ENCODE measurements at places on chromosomes 4 and X.

DNA sequence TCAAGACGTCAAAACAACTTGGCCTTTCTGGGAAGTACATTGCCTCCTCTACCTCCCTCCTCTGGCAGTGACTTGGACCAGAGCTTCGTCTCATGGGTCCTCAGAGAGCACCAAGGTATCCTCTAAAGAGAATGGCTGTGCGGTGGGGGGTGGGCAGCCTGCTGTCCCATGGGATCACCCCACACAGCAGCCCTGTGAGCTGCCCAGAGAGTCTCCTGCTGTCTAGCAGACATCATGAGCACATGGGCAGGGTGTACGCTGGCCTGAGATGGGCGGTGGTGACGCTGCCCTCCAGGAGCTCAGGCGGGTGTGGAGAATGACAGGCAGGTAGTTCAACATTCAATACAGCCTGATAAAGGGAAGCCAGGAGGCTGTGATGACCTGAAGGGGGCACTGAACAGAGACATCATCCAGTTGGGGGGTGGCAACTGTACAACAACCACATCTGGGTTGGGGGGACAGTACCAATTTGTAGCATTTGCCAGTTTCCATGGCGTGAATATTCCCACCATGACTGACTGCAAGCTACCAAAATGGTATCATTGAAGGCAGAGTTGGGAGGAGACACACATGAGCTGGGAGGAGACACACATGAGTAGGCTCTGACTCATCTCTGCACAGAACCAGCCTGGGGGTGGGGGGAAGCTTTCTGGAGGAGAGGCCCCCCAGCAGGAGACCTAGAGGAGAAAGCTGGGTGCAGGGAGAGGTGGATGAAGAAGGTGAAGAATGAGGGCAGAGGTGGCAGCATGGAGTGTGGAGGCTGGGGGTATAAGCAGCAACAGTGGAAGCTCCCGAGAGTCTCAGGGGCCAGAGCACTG is 35.9 kb downstream of the C4orf50 start:
- no peak for DNase-seq

- DNase-seq, result peak; percentile 73
Observed at GRCh38 chr4:24594887-24595286, 10.5 kb upstream of the DHX15 start.

DNA sequence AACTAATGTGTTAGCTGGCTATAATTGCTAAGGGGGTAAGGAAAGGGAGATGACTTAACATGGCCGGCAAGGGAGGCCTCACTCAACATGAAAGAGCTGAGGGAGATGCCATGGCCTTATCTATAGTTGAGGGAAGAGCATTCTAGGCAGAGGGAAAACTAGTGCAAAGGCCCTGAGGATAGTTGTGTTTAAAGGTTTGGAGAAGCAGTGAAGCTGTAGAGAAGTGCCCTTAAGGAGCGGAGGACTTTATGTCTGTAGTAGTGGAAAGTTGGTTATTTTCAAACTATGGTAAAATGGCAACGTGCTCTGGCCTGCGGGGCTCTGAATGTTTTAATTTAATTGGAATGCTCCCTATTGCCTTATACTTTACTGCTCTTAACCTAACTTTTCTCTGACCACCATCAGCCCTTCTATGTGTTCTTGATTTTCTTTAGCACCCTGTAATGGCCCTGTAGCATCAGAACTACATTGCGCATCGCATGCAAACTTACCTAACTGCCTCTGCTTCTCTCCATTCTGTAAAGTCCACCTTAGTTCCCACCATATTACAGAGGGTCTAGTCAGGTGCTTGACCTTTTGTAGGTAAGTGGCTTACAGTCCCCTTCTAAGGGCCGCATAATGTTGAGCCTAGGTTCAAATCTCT is 35.8 kb downstream of the ERVMER34-1 start:
- no peak for DNase-seq

GRCh38 chrX:121746105-121746504 is 698.7 kb downstream of the GLUD2 start:
- no peak for DNase-seq

DNA sequence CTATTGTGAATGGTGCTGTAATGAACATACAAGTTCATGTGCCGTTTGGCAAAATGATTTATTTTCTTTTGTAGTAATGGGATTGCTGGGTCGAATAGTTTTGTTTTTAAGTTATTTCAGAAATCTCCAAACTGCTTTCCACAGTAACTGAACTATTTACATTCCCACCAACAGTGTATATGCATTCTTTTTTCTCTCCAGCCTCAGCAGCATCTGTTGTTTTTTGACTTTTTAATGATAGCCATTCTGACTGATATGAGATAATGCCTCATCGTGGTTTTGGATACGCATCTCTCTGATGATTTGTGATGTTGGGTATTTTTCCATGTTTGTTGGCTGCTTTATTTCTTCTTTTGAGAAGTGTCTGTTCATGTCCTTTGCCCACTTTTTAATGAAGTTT is 246.3 kb upstream of the ADGRL3 start:
- no peak for DNase-seq

DNA sequence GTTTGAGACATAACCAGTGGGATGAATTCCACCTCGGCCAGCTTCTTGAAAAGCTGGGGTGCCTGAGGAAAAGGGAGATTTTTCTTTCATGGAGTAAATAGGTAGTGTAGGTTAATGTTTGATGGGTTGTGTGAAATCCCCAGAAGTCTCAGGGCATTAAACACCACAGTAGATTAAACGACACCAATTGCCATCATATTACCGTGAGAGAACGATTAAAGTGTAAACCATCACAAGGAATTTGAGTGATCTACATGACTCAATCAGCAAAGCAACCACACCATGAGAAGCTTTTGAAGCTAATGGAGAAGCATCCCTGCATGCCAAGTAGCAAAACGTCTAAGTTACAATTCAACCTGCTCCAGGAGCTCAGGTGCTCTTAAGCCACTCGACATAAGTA is 322.5 kb upstream of the GATB start:
- no peak for DNase-seq

GRCh38 chr4:32396507-32397070 is 1676.4 kb downstream of the PCDH7 start:
- no peak for DNase-seq

- no peak for DNase-seq
Observed at GRCh38 chr4:172978848-172979247, 189.8 kb upstream of the GALNT7 start.

- no peak for DNase-seq
Observed at GRCh38 chr4:160580581-160580980, 1477.7 kb downstream of the RAPGEF2 start.

DNA sequence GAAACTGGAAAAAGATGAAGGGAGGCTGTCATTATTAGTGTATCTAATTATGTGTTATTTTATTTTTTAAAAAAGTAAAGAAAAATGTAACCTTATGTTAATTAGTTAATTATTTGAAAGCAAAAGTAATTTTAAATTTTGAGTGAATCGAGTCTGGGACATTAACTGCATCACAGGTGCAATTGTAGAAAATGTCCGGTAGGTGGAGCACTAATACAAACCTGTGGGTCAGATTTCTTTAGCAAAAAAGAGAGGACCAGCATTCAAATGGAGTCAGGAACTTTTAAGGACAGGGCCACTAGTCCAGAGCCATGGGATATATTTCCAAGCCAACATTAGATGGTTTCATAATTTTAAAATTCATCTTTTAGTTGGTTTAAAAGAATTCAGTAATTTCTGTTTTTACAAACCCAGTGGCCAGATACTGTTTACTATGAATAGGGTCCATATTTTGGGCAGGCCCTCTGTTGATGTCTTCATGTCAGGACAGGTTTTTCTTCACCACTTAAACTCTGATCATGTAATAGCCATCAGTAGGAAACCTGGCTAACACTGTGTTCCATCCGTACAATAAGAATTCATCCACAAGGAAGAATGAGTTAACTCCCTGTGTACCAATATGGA is 27.2 kb downstream of the BST1 start:
- peak; percentile 64 for DNase-seq

- no peak for DNase-seq
Observed at GRCh38 chrX:13128104-13128503, 83.7 kb upstream of the FAM9C start.

DNA sequence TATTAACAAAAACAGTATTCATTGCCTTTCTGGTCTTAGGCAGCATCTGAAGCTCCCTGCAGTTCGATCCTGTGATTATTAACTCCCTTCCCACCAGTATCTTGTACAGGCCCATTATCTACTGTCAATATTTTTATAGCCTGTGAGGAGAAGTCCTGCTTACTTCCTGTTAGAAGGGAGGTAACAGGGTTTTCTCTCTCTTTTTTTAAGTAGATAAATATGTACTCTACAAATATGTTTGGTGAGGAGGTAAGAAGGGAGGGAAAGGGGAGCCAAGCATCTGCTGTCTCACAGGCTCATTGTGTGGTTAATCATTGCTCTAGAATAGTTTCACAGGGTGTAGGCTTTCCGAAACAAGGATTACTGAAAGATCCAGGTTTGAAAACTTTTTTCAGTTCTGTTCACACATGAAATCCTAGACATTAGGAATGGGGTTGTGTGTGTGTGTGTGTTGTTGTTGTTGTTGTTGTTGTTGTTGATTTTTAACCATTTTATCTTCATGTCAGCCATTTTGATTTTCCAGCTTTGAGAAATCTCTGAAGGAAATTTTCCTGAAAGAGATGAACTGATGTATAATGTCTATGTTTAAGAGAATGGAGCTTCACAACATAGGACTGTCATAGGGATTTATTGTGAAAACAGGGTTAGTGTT is 14.2 kb downstream of the ATOH1 start:
- DNase-seq, result no peak

DNA sequence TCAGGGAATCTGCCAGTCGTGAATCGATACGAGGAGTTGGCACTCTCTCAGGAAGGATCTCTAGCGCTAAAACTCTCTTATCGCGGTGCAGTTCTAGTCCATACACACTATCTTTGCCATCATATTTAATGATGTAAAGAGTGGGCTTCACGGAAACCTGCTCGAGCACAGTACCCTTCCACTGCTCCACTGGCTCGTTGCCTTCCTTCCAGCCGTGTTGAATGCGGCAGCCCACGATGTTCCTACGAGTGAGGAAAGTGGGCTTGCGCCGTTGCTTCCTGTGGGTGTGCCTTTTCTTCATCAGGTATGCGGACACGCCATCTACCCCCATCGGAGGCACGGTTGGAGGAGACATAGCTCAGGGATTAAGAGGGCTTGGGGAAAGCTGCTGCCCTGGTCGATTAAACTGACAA is 661 bp downstream of the SPIN4 start:
- peak; percentile 41 for DNase-seq

DNA sequence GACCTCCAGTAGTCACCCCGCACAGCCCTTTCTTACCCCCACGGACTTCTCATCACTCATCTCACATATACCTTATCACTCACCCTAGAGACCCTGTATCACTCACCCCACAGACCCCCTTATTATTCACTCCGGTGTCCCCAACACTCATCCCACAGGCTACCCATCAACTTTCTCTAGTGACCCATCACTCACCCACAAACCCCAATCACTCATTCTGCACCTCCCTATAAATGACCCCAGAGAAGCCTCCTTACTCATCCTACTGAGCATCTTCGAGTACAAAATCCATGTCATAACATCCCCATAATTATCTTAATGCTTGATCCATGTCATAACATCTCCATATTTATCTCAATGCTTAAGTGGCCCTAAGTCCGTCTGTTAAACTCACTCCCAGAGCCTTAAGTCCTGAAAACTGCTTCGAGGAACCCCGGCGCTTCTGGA is 934 bp downstream of the ZNF41 start:
- no peak for DNase-seq

DNA sequence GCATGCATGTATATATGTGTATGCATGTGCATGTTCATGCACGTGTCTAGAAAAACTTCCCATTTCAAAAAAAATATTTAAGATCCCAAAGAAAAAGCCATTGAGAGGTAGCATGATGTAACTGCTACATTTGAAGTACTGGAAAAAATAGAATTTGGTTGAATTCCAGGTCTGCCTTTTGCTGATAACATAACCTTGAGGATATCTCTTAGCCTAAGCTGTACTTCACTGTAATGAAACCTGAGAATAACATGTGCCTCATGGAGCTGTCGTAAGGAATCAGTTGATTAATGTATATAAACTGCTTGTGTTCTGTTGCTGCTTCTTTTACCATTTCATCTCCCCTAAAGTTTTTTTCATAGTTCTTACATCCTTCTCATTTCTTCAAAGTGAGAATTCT is 351.8 kb downstream of the GRIA2 start:
- no peak for DNase-seq

DNA sequence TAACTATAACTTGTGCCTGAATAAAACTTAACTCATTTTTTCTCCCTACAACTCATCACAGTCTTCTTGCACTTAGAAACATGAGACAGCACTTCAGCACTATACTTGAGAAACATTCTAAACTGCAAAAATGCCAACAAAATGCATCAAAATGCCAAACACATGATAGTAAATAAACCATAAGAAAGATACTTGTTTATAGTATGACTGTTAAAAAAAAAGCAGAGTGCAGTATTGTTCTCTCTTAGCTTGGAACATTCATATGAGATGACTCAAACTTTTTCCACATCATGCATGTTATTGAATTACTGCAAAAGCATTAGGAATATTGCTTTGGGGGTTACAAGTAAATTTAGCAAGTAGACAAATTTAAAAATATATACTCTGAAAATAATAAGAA is 135.7 kb upstream of the ANXA10 start:
- DNase-seq, result no peak

DNA sequence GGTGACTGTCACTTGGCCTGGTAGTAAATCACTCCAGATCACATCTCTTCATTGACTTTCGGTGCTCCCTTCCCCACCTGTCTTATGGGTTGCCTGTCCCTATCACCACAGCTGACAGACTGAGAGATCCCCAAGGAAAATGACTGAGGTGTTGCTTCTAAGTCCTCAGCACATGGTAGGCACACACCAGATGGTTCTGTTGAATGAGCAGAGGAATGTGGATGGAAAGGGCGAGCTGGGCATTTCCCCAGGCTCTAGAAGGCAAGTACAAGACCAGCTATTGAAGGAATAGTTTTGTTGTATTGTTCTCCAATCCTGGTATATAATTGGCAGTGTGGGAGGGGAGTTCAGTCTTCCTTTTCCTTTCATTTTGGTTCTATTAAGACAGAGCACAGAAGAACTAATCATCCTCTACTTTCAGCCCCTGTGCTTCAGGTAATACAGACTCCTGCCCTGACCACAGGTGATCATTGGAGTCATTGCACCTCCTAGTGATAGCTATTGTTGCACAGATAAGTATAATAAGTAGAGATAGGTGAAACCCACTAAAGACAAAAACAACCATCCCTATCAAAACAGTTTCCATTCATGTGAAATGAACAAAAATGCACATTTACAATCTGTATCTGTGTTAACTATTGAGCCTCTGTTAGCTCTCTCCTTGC is 158.6 kb downstream of the TRAM1L1 start:
- DNase-seq, result no peak

DNA sequence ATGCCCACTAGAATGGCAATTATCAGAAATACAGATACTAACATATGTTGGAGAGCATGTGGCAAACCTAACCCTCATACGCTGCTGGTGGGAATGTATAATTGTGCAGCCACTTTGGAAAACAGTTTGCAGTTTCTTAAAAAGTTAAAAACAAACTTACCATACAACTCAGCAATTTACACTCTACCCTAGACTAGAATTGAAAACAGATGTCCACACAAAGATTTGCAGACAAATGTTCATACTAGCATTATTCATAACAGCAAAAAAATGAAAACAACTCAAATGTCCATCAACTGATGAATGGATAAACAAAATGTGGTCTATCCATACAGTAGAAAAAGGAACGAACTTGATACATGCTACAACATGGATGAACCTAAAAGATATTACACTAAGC is 64.4 kb downstream of the SLC9A7 start:
- DNase-seq, result no peak

GRCh38 chrX:56089376-56089775 is 142.8 kb upstream of the KLF8 start:
- DNase-seq, result no peak
